ENCODE measurements at places on chromosomes 6 and 20. TPM values are rescaled to one million over a fixed set of nuclear protein-coding genes. Genes with fewer than 3 reads are reported as not detected.

The CTSZ gene
- 136 TPM for total RNA-seq

The SLC26A8 gene
- total RNA-seq: 0.87 TPM

The ARFGEF3 gene
- 0.44 TPM for total RNA-seq

The PACSIN1 gene
- 0.15 TPM for total RNA-seq

The KIAA1586 gene
- total RNA-seq: 14.4 TPM

The SLC35D3 gene
- total RNA-seq: not detected

The TMEM244 gene
- total RNA-seq: not detected

The HAO1 gene
- not detected for total RNA-seq

The MUCL3 gene
- total RNA-seq: not detected

The PDE10A gene
- total RNA-seq: 2.5 TPM

The CDH4 gene
- 2.0 TPM for total RNA-seq

The PGC gene
- not detected for total RNA-seq

The TP53TG5 gene
- total RNA-seq: 0.50 TPM

The PRSS35 gene
- 4.3 TPM for total RNA-seq

The PLAGL2 gene
- total RNA-seq: 1.5 TPM
